ENCODE measurements at places on chromosomes 11 and 22. TPM values are rescaled to one million over a fixed set of nuclear protein-coding genes. Genes with fewer than 3 reads are reported as not detected.
A peak's percentile ranks its signal among the peaks of the same experiment; 100 is the strongest.

- no peak for DNase-seq
These were observed 8.6 kb downstream of the OR51T1 start for GRCh38 chr11:4890279-4890678.

The SLC15A3 gene
- 14.1 TPM for polyA plus RNA-seq

GRCh38 chr11:5808500-5809121 lies at the start of gene OR52N2:
TSS of gene OR52N2 (plus strand) at chr11:5808924. CDS start at chr11:5820336, 11,412 bp downstream.
- no peak for DNase-seq

The NTM gene
- polyA plus RNA-seq = 24.4 TPM

DNA sequence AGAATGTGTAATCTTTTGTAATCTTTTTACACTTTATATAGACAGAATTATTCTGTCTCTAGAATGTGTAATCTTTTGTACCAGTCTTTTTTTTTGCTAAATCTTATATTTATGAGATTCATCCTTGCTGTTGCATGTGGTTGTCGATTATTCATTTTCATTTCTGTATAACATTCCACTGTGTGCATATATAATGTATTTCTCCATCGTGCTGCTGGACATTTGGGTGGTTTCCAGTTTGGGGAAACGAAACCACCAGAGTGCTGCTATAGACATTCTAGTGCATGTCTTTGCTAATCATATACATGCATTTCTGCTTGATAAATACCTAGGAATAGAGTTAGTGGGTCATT lies 146.5 kb downstream of the GRIK4 start:
- DNase-seq = no peak

The SHANK2 gene
- polyA plus RNA-seq = 0.37 TPM

The GLYATL2 gene
- 0.59 TPM for polyA plus RNA-seq

GRCh38 chr11:127117231-127117739 lies 116.7 kb upstream of the KIRREL3 start:
- DNase-seq = no peak

The PATE4 gene
- polyA plus RNA-seq = not detected

The PAX6 gene
- polyA plus RNA-seq = not detected

- DNase-seq = peak; percentile 97
These were observed 2.4 kb upstream of the LRP4 start for GRCh38 chr11:46920755-46921154.

The NAP1L4 gene
- 65.1 TPM for polyA plus RNA-seq

The MRPL48 gene
- polyA plus RNA-seq = 52.3 TPM

The TSPO gene
- 250 TPM for polyA plus RNA-seq
